Central memory CD8-positive, alpha-beta T cell (primary cell): ENCODE measurements at places on chromosomes 13 and 19.
A peak's percentile ranks its signal among the peaks of the same experiment; 100 is the strongest.

GRCh38 chr13:60627071-60627686 lies 230.2 kb downstream of the TDRD3 start:
- DNase-seq: no peak

DNA sequence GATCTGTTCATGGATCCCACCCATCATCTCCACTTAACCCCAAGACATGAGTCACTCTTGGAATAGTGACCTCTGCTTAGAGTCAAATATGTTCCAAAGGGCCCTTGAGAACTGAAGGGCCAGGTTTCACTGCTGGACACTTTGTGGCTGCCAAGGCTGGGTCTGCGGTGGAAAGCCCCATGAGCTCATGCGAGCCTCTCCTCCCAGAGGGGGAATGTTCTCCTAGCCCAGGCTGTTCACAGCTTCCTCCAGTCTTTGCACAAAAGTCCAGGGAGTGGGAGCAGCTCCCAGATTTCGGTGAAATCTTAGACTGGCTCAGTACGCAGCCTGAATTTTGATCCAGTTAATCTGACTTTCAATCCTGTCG lies 732 bp upstream of the DCLK1 start:
- no peak for DNase-seq

DNA sequence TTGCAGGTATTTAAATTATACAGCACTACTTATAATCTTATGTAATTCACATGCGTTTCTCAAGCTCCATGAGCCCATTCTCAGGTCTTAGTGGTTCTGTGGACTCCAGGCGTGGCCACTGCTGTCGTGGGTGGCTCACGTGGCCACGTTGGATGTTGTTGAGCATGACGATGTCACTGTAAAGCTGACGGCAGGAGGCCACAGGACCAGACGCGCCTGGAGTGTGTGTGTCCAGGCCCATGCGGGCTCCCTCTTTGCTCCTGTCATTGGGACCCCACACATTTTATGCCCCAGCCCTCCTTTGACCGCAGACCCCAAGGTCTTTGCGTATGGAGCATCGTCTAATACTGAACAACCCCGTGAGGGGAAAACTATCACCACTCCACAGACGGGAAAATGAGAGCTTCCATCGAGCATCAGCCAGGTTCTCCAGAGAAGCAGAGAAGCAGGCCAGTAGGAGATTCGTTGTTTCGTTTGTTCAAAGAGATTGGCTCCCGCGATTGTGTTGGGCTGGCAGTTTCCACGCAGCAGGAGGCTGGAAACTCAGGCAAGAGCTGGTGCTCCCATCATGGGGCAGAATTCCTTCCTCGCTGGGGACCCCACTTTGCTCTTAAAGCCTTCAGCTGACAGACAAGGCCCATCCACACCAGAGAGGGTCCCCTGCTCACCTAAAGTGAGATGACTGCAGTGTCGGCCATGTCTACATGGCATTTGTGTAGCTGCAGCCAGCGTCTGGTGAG lies 129.3 kb upstream of the SPACA7 start:
- DNase-seq: no peak

GRCh38 chr13:40597735-40598365 lies 68.6 kb downstream of the FOXO1 start:
- DNase-seq: no peak

DNA sequence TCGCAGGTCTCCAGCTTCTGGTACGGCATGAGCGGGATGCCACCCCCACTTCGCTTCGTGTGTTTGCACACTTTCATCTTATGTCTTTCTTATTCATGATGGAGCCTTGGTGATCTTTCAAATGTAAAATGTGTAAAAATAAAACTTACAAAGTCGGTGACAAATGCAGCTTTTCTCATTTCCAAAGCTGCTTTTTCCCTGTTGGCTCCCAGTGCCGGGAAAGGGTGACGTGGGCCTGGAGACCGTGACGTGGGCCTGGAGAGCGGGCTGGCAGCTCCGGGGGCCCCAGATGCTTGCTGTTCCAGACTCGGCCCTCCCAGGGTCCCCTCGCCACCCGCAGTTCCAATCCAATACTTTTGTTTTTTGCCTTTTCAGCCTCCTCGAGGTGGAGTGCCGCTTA lies 101.4 kb downstream of the KDM4B start:
- no peak for DNase-seq

- no peak for DNase-seq
Measured at GRCh38 chr13:112982281-112983041, 13.4 kb downstream of the MCF2L start.

- no peak for DNase-seq
Measured at GRCh38 chr19:48833977-48834376, 2.3 kb downstream of the HSD17B14 start.

DNA sequence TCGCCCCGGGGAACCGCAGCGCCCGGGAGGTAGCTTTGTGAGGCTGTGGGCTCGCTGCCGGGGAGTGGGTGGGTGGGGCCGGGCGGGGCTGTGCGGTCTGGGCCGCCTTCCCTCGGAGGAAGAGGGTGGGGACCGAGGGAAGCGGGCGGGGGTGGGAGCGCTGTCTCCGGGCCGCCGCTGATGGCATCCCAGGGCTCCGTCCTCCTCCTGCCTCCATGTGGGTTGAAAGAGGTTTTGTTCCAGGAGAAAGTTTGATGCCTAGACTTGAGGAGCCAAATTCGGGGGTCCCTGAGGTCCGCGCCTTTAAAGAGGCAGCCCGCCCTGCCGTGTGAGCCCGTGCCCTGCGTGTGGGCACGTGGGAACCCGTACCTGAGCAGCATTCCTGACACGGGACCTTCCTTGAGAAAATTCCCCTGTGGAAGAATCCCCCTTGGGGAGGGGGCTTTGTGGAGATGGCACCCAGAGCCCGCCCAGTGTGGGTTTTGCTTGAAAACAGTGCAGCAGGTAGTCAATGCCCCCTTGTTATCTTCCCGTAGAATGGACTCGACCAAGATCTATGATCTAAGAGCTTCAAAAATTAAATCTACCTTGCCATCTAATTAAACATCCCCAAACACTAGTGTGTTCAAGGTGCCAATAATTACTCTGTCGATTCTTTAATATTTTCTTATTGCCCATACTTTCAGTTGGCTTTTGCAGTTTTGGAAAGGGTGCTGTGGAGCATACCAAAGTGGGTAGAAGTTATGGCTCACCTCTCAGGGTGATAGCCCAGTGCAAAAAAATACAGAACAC lies 107.8 kb downstream of the RXFP2 start:
- DNase-seq: no peak

- no peak for DNase-seq
Measured at GRCh38 chr13:46192412-46192811, 10.4 kb upstream of the LCP1 start.

GRCh38 chr13:98535501-98536354 lies 41.2 kb downstream of the STK24 start:
- no peak for DNase-seq

GRCh38 chr19:17718947-17719711 lies at the start of gene MAP1S:
MAP1S (plus strand) TSS chr19:17719480; CDS start chr19:17719503, 23 bp downstream.
- DNase-seq: peak; percentile 21

GRCh38 chr19:3075605-3076431 lies 13.5 kb upstream of the TLE5 start:
- peak; percentile 79 for DNase-seq

GRCh38 chr19:6743714-6744380 lies 4.4 kb downstream of the TRIP10 start:
- no peak for DNase-seq

DNA sequence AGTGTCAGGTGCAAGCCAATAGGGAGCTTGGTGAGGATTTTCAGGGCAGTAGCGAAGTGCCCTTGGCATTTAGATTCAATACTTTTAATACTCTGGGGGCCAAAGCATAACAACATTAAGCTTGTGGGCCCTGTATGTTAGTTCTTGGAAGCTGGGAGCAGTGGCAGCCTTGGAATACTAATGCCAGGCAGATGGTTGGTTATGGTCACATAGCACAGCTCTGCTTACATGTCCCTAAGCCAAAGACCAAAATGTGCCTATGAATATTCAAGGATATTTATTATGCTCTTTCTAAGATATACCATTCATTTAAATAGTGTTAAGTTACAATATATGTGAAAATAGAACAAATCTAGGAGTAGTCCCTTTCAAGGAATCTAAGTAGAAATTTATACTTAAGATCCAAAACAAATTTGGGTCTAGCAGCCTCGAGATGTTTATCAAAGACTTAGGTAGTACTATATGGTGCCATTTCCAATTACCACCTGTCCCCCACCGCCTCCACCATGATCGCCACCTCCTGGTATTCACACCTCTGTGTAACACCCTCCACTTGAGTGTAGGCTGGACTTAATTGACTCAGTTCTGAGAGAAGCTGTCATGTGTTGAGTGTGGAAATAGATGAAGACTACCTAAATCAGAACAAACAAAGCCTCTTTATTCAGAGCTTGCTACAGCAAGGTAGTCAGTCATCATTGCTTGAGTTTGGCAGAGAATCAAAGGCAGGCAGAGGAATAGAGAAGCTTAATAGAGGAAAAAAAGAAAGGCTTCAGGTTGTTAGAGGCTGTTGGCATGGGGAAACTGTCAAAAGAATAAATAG lies 261.0 kb downstream of the GPC5 start:
- DNase-seq: no peak

DNA sequence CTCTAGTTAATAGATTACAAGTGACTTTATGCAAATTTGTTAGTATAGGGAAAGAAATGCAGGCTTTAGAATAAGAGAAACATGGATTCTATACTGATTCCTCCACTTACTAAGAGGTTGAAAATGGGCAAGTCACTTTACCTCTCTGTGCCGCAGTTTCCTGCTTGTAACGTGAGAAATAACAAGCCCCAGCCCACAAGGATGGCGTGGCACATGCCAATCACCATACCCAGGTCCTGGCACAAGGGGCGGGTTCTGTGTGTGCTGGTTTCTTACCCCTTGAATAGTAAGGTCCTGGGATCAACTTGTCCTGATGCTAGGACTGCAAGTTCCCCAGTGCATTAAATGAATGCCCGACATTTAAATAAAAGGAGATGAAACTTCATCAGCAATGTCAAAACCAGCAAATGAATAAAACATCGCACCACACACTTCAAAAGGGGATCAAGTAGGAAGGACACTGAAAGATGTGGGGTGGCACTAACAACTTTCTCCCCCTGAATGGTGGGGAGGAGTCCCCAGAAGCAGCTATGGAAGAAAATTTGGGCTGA lies 7.9 kb upstream of the SIGLEC9 start:
- DNase-seq: no peak

GRCh38 chr13:23460309-23460708 lies 26.8 kb upstream of the SACS start:
- DNase-seq: no peak

DNA sequence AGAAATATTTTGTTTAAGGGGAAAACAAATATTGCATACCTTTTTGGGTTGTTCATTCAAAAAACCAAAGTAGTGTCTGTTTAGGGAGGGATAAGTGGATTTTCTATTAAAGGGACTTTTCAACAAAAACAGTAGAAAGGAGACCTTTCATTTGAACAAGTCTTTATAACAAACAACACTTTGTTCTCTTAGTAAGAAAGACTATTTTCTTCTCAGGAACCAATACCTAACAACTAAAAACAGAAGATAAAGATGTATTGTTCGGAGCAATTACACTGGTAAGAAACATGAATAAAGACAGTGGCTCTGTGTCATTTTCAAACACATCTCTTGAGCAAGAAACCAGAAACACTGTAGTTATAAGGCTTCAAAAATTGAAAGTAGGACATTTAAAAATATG lies 1610.1 kb upstream of the PCDH20 start:
- no peak for DNase-seq

GRCh38 chr13:40453351-40454021 lies 213.0 kb downstream of the FOXO1 start:
- no peak for DNase-seq

DNA sequence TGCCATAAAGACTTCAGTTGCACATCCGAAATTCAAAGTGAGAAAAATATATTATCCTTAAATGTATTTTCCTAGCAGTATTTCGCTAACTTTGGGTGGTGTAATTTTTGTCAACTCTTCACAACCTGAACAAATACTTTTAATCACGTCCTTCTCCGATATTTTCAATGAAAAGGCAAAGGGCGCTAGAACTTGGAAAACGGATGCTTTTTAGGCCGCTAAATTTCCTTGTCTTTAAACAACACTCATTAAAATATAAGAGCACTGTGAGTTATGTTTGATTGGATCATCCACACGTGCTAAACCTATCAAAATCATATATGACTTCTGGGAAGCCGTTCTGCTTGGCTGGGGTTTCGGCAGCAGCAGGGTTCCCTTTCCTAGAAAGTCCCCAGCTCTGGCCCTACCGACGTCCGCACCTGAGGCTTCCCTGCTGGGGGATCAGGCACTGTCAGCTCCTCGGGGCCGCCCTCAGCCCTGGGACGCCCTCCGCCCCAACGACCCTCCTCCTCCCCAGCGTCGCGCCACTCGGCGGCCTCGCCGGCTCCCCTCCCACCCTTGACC lies 462 bp upstream of the MPHOSPH8 start:
- no peak for DNase-seq

GRCh38 chr13:73223372-73223781 lies 164.6 kb downstream of the KLF5 start:
- DNase-seq: no peak

DNA sequence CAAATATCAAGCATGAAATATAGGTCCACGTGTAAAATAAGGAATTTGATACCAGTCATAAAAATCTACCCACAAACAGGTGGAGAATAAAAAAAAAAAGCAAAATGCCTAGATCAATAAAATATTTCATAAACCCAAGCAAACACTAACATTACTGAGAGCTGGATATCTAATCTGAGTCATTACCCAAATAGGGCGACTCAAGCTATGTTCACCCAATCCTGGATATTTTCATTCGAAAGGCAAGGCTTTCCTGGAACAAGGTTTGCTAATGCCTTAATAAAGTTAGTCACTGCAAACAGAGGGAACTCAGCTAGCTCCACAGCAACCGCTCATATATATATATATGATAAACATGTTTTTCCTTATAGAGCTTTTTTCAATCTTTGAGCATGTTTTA lies 33.5 kb upstream of the TM9SF2 start:
- DNase-seq: no peak

GRCh38 chr13:109782823-109783431 lies 3.5 kb downstream of the IRS2 start:
- no peak for DNase-seq

DNA sequence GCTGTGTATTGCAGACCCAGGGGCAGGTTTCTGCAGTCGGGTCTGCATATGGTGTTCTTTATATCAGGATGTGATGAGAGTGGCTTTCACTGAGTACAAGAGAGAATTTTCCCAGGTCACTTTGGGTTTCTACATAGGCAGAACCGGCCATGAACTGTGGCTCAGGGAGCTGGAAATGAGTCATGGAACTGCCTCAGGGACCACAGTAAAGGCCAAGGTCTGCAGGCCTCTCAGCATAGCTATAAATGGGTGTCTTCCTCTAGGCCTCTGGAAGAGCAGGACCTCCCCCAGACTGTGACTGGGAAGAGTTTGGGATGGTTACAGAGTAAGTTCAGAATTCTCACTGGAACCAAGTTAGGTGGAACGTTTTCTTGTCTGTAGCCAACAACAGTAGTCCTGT lies 51.8 kb upstream of the ZNF681 start:
- DNase-seq: no peak
